Effector CD8-positive, alpha-beta T cell (primary cell): ENCODE measurements at places on chromosomes 16 and 17.

DNA sequence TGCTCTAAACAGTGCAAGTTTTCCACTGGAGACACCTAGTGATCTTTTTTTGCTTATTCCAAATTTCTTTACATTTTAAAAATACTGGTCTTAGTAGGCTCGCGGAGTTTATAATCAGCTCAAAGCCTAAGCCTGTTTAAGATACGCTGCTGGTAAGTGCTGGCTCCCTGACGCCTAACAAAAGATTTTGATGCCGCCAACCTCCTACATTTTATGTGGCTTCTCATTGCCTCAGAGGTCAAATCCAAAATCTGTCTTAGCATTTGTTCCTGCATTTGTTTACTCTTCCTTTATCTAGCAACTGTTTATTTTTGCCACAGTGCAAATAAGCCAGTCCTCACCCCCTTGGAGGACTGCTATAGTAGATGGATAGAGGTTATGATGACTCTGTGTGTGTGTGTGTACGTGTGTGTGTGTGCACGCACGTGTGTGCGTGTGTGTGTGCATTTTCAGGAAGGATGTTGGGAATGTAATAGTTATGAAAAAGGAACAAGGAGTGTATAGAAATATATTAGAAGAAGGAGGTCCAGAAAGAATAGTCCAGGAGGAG is 24.8 kb downstream of the HS3ST3B1 start:
- no peak for DNase-seq

DNA sequence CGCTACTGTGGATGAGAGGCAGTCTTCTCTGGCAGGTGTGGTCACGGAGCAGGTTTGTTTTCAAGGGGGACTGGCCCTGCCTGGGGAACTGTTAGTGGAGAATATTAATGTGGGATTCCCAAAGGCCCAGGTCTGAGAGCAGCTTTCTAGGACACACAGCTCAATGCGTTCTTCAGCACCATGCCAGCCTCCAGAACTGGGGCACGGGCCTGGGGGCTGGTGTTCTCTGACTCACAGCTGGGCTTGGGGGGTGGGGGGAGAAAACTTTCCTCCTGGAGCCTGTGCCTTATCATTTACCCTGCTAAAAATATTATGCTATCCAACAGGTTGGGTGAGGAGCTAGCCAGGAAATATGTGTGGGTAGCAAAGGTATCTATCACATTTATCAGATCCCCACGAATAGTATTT is 13.5 kb upstream of the LHX1 start:
- DNase-seq = no peak

DNA sequence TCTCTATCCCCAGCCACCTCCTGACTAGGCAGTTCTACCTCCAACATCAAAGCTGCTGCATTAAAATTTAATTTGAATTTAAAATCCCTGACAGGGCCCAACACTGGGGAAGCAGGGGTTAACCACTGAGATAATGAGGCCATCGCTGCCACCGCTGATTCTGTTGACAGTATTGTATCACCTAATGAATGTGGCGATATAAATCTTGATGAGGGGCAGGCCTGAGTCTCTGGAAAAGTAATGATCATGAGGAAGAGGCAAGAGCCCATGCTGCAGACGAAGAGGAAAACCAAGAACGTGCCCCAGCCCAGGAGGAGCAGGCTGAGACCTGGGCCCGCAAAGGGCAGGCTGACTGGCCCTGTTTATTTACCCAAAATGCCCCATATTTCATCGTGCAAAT is 251.4 kb upstream of the ZFHX3 start:
- DNase-seq = no peak

DNA sequence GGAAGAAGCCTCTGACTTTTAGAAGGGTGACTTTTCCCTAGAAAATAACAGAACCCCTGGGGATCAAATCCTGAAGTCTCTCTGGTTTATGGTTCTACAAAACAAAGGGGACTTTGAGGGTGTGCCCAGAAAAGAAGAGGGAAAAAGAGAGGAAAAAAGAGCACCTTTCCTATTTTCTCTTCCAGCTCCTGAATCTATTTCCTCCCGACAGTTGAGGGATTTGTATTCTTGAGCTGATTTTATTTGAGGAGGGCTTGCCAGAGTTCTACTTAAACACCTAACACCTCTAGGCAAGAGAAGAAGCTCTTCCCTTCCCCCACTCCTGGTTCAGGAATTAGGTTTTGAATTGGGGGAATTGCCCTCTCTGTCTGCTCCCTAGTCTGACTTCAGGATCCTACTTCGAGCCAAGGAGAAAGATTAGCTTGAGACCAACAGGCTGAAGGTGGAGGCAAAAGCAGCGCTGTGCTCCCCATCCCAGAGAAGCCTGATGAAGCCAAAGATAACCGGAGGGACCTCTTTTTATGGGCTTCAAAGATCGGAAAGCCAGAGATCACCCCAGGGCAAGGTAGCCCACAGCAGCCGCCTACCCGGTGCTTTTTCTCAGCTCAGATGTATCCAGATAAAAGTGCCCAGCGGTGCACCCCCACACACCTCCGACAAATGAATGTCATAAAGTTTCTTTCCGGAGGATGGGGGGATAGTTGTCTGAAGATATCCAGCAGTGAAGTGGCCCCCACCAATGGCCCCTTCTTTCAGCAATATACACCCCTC is 796 bp downstream of the HOXB3 start:
- DNase-seq = no peak

- DNase-seq = no peak
Observed at GRCh38 chr17:8741366-8741765, 3.3 kb downstream of the CCDC42 start.

GRCh38 chr16:5775916-5776315 is 678.3 kb upstream of the EEF2KMT start:
- no peak for DNase-seq

GRCh38 chr16:30786115-30786935 is 680 bp downstream of the ZNF629 start:
- no peak for DNase-seq

GRCh38 chr16:82587289-82587688 is 39.5 kb upstream of the CDH13 start:
- no peak for DNase-seq

DNA sequence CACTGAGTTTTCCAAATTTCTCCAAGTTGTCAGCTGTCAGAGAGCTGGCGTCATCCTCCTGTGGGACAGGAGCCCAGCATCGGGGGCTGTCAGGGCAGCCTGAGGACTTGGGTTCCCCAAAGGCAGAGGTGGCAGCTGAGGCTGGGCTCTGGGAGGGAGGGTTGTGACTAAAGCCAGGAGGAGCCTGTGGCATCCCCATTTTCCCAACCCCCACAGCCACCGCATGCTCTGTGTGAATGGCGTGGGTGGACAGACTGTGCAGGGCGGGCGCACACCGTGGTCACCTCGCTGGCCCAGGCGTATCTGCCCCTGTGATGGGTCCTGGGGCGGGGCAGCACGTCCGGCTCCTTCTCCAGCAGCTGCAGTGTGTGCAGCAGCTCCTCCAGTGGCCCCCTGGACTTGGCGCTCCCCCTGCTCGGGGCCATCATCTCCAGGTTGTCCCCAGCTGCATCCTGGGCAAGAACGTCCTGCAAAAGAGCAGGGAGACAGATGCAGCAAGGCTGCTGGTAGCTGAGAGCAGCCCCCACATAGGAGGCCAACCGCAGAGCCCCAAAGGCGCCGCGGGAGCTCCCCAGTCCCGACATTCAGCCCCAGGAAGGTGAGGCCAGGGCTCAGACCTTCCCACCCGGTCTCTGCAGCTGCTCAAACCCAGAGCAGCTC is 24.8 kb downstream of the CEP131 start:
- DNase-seq = no peak

GRCh38 chr16:82134846-82135245 is 35.2 kb downstream of the MPHOSPH6 start:
- DNase-seq = no peak

GRCh38 chr17:82287013-82287867 is 13.7 kb upstream of the CSNK1D start:
- no peak for DNase-seq

GRCh38 chr17:27413792-27414191 is 42.5 kb upstream of the KSR1 start:
- no peak for DNase-seq

DNA sequence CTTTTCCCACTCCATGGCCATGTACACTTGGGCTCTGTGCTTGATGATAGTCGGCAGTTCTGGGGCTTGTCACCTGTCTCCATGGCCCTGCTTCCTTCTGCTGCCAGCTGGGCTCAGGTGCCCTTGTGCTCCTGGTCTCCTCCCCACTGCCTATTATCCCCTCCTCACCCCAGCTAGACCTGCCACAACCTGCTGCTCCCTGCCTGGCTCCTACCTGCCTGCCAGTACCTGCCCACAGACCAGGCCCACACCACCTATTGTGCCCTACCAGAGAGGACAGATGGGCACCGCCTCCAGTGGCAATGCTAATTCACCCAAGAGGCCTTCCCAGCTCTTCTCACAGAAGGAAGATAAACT is 538 bp upstream of the RAPGEFL1 start:
- DNase-seq = no peak

GRCh38 chr17:10725262-10725661 is 4.6 kb downstream of the TMEM220 start:
- no peak for DNase-seq

GRCh38 chr17:77613218-77613617 is 345.3 kb upstream of the TNRC6C start:
- no peak for DNase-seq

- DNase-seq = no peak
Observed at GRCh38 chr17:50278526-50279180, 4.4 kb downstream of the TMEM92 start.

DNA sequence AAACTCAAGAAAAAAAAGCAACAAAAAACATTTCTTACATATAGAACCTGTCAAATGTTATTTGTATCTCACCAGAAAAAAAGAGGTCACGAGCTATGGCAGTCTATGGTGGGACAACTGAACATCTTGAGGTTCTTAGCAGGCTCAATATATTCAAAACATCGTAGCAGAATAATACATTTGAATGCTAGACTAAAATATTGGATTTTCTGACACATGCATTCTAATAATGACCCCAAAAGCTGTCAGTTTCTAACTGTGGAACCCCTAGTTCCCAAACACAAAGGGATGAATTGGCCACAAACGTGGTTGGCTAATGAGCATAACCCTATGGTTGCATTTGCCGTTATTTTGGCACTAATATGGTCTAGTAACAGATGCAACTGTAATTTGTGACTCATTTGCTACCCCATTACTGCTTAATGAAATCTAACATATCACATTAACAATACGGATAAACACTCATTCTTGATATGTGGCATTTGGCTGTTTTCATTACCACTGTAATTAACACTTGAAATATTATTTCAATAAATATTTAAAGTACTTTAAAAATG is 81.2 kb downstream of the TOX3 start:
- no peak for DNase-seq

GRCh38 chr16:22816475-22816874 is 2.5 kb downstream of the HS3ST2 start:
- DNase-seq = no peak

DNA sequence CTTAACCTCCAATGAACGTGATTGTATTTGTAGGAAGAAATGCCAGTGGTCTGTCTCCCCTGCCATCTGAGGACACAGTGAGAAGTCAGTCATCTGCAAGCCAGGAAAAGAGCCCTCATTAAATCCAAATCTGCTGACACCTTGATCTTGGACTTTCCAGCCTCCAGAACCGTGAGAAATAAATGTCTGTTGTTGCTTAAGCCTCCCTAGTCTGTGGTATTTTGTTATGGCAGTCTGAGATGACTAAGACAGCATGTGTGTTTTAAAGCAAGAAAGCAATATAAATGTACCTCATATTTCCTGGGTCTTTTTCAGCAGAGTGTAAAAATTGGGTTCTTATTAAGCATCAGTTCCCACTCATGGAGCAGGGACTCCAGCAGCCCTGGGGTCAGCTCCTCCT is 177.9 kb upstream of the NLRP1 start:
- DNase-seq = no peak

- no peak for DNase-seq
Observed at GRCh38 chr16:81703177-81704155, 75.6 kb upstream of the PLCG2 start.

DNA sequence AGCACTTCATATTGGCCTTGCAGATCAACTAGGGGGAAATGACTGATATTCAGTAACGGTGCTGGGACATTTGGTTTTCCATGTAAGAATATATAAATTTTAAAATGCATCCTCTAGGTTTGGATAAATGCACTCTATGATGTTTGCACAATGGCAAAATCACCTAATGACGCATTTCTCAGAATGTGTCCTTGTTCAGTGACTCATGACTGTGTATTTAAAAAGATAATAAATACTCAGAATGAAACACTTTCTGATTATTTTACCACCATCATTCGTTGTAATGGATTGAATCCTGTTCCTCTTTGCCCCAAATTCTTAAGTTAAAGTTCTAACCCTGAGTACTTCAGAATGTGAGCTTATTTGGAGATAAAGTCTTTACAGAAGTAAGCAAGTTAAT is 17.2 kb upstream of the ADGRG1 start:
- no peak for DNase-seq

DNA sequence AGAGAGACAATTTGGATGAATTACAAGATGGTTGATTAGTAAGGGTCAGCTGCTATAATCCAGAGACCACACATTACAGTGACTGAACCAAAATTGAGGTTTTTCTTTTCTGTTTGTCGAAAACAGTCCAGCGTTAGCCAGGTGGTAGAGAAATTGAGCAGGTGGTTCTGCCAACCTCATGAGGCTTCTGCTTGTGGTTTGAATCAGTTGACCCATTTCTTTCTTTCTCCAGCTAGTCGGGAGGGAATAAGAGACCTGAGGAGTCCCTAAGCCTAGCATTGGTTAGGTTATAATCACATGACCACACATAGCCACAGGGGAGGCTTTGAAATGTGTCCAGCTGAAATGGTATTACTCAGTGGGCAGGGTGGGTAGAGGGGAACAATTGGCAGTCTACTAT is 504.6 kb downstream of the HS3ST4 start:
- DNase-seq = no peak

- DNase-seq = no peak
Observed at GRCh38 chr17:50292465-50292864, 18.2 kb downstream of the TMEM92 start.

GRCh38 chr16:73813527-73813926 is 483.1 kb upstream of the PSMD7 start:
- no peak for DNase-seq

DNA sequence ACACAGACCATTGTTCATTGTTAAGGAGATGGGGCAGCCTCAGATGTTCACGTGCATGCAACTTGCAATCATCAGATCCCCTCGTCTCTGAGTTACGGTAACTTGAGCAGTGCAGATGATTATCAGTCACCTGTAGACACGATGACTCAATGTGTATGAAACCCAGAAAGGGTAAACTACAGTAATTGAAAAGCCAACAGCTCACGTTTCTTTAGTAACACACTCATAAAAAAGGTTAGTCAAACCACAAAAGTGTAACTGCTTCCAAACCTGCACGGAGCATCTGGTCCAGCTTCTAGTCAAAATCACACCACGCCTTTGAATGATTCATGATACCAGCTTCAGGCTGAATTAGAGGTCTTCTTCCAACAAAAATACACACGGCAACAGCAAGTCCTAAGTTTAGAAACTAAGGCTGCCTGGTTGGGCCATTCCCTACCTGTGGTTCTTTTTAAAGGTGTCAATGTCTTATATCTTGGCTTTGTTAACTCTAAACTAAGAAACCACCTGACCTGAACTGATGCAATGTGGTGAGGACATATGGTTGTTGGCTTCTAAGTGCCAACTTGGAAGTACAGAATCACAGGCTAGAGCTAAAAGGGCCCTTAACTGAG is 32.3 kb downstream of the GRB7 start:
- no peak for DNase-seq
